ENCODE measurements at places on chromosomes 7 and 10.
A peak's percentile ranks its signal among the peaks of the same experiment; 100 is the strongest.

DNA sequence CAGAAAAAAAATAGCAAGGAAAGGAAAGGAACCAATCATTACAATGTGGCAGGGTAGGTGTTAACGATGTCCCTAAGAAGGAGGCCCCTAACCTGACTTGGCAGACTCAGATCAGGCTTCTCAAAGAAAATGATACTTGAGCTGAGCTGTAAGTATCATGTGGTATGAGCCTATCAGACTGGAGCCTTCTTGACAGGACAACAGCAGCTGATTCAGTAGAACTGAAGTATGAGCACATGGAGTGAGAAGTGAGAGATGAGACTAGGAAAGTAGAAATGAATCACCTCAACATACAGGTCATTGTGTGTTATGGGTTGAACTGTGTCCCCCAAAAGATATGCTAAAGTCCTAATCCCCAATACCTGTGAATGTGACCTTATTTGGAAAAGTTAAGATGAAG is 66.3 kb downstream of the MTERF1 start:
- no peak for DNase-seq

DNA sequence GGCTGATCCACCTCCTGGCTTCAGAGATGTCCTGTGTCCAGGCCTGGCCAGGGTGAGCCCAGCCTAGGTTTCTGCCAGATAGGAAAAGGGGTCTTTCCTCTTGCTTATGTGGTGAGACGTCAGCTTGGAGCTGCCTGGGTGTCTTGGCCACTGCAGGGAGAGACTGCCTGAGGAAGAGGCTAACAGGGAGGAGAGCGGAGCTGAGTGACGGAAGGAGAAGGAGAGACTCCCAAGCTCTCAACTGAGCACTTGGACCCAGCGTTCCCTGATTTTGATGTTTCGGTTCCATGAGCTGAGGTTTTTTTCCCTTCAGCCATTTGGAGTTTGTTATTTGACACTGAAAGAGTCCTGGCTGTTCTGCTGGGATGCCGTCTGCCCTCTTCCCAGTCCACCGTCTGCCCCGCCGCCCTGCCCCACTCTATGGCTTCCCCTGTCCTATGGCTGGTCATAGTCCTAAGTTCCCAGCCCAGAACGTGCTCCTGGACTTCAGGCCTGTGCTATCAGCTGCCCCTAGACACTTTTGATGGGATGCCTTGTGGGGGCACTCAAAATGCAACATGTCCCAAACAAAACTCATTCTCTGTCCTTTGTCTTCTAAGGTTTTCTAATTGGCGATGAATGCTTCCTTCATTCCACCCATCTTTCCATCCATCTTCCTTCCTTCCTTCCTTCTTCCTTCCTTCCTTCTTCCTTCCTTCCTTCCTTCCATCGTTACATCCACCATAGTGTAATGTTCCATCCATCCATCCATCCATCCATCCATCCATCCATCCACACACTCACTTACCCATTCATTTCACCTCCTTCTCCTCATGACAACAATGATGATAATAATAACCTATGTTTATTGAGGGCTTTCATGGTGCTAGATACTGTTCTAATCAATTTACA is 20.3 kb upstream of the PCBD1 start:
- DNase-seq: no peak

GRCh38 chr10:78748235-78748533 is 320.6 kb upstream of the ZMIZ1 start:
- DNase-seq: no peak

GRCh38 chr10:28823501-28824075 is 146.3 kb downstream of the BAMBI start:
- no peak for DNase-seq

GRCh38 chr7:30932562-30932961 is 20.9 kb downstream of the AQP1 start:
- no peak for DNase-seq

DNA sequence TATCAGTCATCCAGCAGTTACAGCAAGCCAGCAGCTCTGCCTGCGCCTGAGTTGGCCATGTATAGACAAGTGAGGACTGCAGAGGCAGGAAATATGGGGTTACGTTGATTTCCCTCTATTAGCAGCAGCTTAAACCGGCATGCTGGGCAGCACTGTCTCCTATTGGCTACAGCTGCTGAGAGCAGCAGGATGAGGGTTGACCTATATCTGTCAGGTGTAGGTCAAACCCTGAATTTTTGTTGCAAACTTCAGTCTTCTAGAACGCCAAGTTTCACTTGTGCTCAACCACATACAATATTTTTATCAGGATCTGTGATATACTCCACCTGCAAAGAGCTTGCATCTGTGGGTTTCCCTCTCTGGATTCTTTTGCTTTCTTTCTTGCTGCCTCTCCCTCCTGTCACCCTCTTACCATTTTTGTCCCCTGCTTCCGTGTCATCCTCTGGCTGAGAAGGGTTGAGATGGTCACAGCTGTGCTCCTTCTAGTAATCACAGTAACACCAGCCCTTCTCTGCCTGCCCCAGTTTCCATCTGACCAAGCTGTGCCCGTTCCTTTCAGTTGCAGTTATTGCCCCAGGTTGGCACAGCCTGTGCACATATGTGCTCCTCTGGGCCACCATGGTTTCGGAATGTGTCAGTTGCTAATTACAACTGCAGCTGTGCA is 23.8 kb upstream of the GLCCI1 start:
- DNase-seq: no peak

DNA sequence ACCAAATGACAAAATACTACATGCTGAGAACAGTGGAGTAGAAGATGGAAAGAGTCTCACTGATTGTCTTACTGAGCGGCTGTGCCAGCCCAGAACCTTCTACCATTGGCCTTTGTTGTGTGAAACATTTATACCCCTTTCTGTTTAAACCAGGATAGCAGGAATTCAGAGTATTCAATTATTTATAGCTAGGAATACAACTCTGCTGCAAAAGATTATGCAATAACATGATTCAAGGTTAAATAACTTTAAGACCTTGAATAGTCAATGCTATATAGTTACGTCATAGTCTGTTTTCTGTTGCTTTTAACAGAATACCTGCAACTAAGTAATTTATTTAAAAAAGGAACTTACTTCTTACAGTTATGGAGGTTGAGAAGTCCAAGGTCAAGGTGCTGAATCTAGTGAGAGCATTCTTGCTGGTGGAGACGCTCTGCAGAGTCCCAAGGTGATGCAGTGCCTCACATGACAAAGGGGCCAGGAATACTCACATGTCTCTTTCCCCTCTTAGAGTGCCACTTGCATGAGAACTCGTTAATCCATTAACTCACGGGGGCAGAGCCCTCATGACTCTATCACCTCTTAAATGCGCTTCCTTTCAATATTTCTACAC is 371.8 kb downstream of the MDFIC start:
- no peak for DNase-seq

DNA sequence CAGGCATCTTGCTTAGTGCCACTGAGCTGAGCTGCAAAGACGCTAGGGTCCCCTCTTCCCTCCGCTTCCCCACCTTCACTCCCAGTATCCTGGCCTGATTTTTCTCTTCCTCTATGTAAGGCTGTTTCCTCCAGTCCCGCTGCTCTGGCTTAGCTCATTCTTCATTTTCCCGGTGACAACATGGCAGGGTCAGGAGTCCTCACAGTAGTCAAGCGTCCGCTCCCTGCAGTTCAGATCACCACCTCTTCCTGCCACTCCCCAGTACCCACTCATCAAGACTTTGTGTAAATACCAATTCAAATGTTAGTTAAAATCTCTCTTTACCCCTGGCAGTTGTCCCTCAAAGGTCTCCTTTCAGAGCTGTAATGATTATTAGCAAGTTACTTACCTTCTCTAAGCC is 650.4 kb upstream of the CELF2 start:
- DNase-seq: no peak

GRCh38 chr10:73495226-73495883 is 469 bp downstream of the PPP3CB start:
- peak; percentile 90 for DNase-seq

GRCh38 chr10:81876253-81877077 is 1.5 kb downstream of the NRG3 start:
- DNase-seq: peak; percentile 4

- no peak for DNase-seq
Observed at GRCh38 chr7:87342231-87342630, 3.2 kb upstream of the CROT start.

DNA sequence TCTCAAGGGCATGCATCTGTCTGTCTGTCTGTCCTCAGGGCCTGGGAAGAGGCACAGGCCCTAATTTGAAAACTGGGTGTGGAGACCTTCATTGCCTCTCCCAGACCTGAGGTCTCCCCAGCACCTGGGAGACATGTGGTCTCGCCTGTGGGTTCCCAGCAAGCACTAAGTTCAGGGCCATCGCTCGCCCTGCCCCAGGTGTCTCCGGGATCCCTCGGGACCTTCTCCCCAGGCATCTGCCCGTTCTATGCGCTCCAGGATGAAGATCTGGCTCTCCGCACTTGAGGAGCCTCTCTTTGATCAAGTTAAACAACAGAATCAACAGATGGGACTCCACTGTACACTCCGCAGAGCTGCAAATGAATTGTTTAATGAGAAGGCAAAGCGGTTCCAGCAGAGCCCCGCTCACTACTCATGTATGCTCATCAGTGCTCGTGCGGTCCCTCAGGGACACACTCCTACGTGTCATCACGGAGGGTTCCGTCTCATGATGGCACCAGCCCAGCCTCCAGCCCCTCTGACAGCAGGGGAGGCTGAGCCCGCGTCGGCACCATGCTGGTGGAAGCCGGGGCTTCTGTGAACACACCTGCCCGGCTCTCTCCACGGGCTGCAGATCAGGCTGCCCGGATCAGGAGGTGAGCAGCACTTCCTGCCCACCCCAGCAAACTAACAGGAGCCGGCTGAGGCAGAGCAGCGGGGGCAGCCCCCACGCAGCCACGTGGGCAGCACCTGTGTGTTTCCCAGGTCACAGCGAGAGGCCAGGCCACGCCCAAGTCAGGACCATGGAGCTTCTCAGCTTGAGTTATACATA is 132.8 kb downstream of the TCERG1L start:
- DNase-seq: no peak

DNA sequence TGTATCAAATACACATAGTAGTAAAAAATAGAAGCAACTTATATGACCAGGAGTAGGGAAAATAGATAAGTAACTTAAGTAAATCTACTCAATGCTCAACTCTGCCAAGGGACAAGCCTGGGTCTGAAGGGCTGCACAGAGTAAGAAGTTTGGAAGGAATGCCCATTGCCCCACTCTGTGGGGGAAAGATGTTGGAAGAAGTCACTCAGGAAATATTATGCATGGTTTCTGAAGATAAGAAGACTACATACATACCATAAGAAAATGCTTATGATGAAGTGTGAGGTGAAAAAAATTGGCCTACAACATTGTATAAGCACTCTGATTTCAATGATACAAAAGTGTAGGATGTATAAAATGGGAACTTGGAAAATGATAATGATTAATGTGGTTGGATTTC is 54.0 kb downstream of the LAMB4 start:
- no peak for DNase-seq

GRCh38 chr7:91082038-91082437 is 182.2 kb upstream of the FZD1 start:
- DNase-seq: no peak

DNA sequence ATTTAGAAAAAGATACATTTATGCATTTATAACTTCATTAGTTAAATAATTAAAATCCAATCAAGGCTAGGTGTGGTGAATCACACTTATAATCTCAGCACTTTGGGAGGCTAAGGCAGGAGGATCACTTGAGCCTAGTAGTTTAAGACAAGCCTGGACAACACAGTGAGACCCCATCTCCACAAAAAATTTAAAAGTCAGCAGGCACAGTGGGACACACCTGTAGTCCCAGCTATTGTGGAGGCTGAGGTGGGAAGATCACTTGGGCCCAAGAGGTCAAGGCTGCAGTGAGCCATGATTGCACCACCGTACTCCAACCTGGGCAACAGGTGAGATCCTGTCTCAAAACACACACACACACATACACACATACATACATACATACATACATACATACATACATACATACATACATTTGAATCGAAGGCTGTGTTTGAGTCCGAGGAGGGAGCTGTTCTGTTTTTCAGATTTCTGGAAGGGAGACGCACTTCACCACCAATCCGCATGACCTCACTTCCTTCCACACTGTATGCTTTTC is 30.1 kb downstream of the SFMBT2 start:
- no peak for DNase-seq

DNA sequence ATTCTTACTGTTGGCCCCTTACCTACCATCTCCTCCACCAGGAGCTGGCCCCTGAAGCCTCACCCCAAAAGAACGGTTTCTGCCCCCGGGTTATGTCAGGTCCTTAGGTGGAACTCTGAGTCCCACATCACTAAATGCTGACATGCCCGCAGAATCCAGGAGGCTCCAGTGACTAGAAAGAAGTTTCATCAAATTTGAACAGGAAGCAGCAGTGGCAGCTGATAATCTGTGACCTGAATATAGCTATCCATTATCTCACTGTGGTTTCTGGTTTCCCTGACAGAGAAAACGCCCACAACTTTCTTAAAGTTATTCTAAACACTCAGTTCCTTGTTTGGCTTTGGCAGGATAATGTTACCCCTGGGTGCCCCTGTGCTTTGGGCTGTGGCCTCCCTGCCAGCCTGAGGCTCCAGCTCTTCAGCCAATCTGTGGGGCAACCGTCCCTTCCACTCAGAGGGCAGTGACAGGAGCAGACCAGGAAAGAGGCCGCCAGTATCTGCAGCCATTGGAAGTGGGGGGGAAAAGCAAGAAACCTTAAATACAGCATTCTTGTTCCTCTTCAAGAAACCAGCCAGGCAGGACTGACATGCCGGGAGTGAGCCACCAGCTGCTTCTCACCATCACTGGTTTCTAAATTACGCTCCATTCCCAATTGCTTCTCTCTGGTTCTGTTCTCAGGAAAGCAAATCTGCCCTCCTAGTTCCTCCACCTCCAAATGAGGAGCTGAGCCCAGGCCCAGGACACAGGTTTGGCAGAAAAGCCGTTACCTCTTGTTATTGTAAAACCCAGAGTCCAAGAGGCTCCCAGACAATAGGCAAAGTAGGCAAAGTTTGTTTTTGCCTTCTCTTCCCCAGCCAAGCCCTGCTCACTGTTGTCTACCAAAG is 41.2 kb upstream of the VCL start:
- peak; percentile 97 for DNase-seq

GRCh38 chr10:5094265-5095205 is at the start of gene AKR1C3:
Gene AKR1C3, plus strand, starts transcription at chr10:5094414. Its CDS starts 31 bp downstream, at chr10:5094445.
- peak; percentile 65 for DNase-seq

DNA sequence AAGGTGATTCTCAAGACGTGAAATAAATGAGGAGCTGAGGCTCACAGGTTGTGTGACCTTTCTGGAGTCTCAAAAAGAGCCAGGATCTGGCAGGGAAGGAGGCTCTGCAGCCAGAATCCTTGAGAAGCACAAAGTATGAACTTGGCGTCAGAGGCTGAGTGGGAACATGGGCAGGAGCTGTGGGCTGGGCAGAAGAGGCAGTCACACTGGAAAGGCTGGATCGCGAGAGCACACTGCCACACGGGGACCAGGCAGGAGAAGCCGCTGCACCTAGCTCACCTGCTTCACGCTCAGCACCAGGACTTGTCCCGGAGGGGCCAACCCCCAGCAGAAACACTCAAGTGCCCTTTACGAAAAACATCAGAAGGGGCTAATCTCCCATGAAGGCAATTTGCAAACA is 535.0 kb downstream of the TNS3 start:
- DNase-seq: no peak

GRCh38 chr7:155676052-155676451 is 31.6 kb downstream of the RBM33 start:
- DNase-seq: peak; percentile 45

- DNase-seq: no peak
Observed at GRCh38 chr10:124198871-124199270, 105.5 kb upstream of the CHST15 start.

- no peak for DNase-seq
Observed at GRCh38 chr7:911791-912480, 35.6 kb downstream of the GET4 start.

GRCh38 chr10:79393221-79393923 is 46.1 kb downstream of the PPIF start:
- DNase-seq: no peak

GRCh38 chr10:125990974-125991373 is 94.6 kb downstream of the FANK1 start:
- no peak for DNase-seq

- DNase-seq: no peak
Observed at GRCh38 chr10:73809061-73809818, 2.2 kb downstream of the NDST2 start.
